ENCODE measurements at places on chromosomes 2 and 18. TPM values are rescaled to one million over a fixed set of nuclear protein-coding genes. Genes with fewer than 3 reads are reported as not detected.

EFEMP1 gene
- not detected for total RNA-seq

ATP6V1B1 gene
- not detected for total RNA-seq

GCA gene
- 25.5 TPM for total RNA-seq

TBR1 gene
- total RNA-seq = 0.04 TPM

CROCC2 gene
- total RNA-seq = not detected

PLGLB2 gene
- 0.54 TPM for total RNA-seq

RFTN2 gene
- not detected for total RNA-seq

CCDC150 gene
- 11.8 TPM for total RNA-seq

PDIA6 gene
- total RNA-seq = 157 TPM

ATOH8 gene
- not detected for total RNA-seq

RAD51AP2 gene
- total RNA-seq = not detected

KCNE4 gene
- not detected for total RNA-seq

NCL gene
- total RNA-seq = 1,311 TPM
